ENCODE measurements at places on chromosomes 5 and 9.

- H3K36me3 ChIP-seq = no peaks in the 10 kb centered on the region
- DNase-seq = no peak
- H3K4me1 ChIP-seq = no peaks in the 10 kb centered on the region
- no peak overlapping the region for H3K4me3 ChIP-seq
- H3K27ac ChIP-seq = no peak overlapping the region
- H3K27me3 ChIP-seq = no peaks in the 10 kb centered on the region
Measured at GRCh38 chr9:99678566-99678965, 143.1 kb upstream of the NR4A3 start.

DNA sequence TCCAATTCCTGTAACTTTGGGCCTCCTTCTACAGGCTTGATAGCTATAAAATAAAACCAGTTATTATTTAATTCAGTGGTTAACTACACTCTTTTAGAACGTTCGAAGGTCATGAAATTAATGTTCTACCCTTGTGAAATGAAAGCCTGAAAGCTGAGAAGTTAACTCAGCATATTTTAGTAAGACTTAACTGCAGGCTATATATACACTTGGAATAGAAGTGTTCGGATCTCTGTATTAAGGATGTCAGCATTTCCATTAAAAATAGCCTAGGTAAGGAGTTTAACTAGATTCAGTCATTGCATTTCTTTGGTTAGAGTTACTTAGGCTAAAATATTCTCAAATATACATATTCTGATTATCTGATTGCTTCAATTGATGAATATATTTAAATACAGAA, 229.2 kb downstream of the MRPS30 start:
- no peak overlapping the region for H3K4me3 ChIP-seq
- no peak for DNase-seq
- no peaks in the 10 kb centered on the region for H3K4me1 ChIP-seq

DNA sequence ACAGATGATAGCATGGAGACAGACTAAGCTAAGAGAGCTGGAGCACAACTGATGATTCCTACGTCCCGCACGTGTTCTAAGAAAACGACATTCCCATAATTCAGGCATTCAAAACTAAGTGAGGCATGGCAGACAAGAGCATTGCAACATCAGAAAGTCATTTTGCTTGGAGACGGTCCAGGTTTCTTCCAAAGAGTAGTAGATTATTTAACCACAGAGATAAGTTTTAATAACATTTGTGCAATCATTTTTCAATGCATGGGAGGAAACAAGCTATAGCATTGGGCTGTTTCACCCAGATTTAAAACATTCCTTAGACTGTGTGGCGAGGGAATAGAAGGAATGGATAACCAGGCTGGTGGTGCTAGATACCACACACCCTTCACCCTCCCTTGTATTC, 117.2 kb downstream of the APBA1 start:
- no peak overlapping the region for H3K4me3 ChIP-seq
- no peaks in the 10 kb centered on the region for H3K36me3 ChIP-seq
- no peaks in the 10 kb centered on the region for H3K4me1 ChIP-seq
- peak; percentile 8 for DNase-seq
- H3K27ac ChIP-seq = no peak overlapping the region
- H3K27me3 ChIP-seq = no peaks in the 10 kb centered on the region

GRCh38 chr9:36659500-36659899, 86.8 kb downstream of the MELK start:
- DNase-seq = no peak
- H3K4me3 ChIP-seq = no peak overlapping the region
- H3K4me1 ChIP-seq = peaks cover 1% of the 10 kb centered on the region
- no peaks in the 10 kb centered on the region for H3K27me3 ChIP-seq
- H3K27ac ChIP-seq = no peak overlapping the region

- H3K27me3 ChIP-seq = no peaks in the 10 kb centered on the region
- no peak overlapping the region for H3K27ac ChIP-seq
Measured at GRCh38 chr9:13960011-13960765, 353.8 kb downstream of the NFIB start.

- no peak overlapping the region for H3K4me3 ChIP-seq
- H3K27me3 ChIP-seq = peaks cover 19% of the 10 kb centered on the region
- DNase-seq = no peak
- H3K36me3 ChIP-seq = no peaks in the 10 kb centered on the region
- H3K4me1 ChIP-seq = peaks cover 8% of the 10 kb centered on the region
- H3K27ac ChIP-seq = no peak overlapping the region
Measured at GRCh38 chr5:175447571-175447970, 3.6 kb upstream of the DRD1 start.

DNA sequence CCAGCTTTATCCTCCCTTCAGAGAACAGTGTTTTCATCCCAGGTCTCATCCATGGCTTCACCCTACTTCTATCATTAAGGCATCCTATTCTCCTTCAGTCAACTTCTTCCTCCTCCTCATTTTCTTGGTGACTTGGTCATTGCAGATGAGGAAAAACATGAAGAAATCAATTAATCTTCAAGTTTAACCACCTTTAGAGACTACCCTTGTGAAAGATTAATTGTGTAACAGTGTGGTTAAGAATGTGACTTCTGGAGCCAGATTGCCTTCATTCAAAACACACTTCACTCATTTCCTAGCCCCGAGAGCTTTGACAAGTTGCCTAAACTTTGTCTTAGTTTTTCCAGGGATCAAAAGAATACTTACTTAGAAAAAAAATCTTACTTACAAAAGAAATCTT, 110.0 kb downstream of the STK32A start:
- no peak overlapping the region for H3K27ac ChIP-seq
- no peak overlapping the region for H3K4me3 ChIP-seq
- DNase-seq = no peak
- H3K27me3 ChIP-seq = no peaks in the 10 kb centered on the region
- no peaks in the 10 kb centered on the region for H3K4me1 ChIP-seq
- H3K36me3 ChIP-seq = no peaks in the 10 kb centered on the region

DNA sequence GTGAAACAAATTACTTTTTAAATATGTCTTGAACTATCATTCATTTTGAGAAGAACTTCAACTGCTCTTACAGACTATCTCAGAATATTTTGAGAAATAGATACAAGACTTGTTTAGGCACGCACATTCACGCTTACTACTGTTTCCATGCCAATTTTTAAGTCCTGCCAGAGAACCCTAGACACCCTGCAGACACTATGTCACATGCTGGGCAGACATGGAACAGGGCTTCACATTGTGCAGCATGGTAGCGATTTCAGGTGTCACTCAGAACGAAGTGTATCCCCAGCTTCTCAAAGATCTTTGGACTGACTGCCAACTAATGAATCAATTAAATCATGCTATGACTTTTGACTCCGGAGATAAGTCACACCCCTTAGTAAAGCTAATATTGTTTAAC, 128.7 kb upstream of the SLC27A6 start:
- no peaks in the 10 kb centered on the region for H3K36me3 ChIP-seq
- no peak for DNase-seq
- H3K27ac ChIP-seq = no peak overlapping the region
- H3K4me1 ChIP-seq = no peaks in the 10 kb centered on the region

DNA sequence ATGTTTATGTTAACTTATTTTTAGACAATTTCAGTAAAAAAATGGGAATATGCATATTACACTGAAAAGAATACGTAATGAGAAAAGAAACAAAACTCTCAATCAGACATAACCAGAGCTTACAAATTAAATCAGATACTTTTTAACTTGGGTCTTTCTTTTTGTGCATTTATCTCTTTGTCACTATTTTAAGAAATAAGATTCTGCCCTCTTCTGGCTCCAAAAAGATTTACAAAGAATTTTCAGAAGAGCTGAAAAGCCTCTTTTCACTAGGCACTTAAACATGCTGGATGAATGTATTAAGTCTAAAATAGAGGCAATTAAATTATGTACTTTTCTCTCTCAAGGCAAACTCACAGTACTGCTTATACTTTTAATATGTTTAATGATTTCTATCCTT, 55.5 kb downstream of the CEP120 start:
- DNase-seq = no peak
- no peaks in the 10 kb centered on the region for H3K27me3 ChIP-seq

DNA sequence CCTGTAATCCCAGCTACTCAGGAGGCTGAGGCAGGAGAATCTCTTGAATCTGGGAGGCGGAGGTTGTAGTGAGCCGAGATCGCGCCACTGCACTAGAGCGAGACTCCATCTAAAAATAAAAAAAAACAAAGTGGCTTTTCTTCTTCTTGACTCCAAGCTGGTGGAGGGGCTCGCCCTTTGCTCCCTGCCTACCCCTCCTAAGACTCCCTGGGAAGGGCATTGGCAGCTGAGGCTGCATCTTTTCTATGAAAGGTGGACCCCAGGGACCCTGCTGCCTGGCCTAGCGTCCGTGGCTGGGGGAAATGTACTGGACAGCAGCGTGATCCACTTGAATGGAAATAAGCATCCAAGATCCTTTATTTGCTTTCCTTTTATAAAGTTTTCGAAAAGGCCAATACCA, 24.0 kb downstream of the ROPN1L start:
- H3K4me1 ChIP-seq = peaks cover 7% of the 10 kb centered on the region
- H3K27ac ChIP-seq = no peak overlapping the region
- H3K36me3 ChIP-seq = no peaks in the 10 kb centered on the region
- no peak overlapping the region for H3K4me3 ChIP-seq

DNA sequence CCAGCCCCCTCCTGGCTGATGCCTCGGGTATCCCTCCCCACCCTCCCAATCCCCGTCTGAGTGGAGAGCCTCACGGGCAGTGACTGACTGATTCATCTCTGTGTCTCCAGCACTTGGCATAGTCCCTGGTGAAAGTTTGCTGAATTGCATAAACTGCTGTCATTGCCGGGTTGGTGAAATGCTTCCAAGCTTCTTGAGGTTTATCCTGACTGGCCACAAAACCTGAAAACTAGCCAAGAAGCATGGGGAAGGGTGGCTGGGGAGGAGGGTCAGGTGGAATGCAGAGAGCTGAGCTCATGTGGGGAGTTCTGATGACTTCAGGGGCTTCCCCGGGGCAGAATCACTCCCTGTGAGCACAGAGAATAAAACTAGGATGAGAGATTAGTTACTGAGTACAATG, 56.9 kb upstream of the GGTA1 start:
- H3K4me1 ChIP-seq = peaks cover 9% of the 10 kb centered on the region
- H3K27ac ChIP-seq = no peak overlapping the region
- no peaks in the 10 kb centered on the region for H3K36me3 ChIP-seq
- H3K27me3 ChIP-seq = no peaks in the 10 kb centered on the region
- H3K4me3 ChIP-seq = no peak overlapping the region

DNA sequence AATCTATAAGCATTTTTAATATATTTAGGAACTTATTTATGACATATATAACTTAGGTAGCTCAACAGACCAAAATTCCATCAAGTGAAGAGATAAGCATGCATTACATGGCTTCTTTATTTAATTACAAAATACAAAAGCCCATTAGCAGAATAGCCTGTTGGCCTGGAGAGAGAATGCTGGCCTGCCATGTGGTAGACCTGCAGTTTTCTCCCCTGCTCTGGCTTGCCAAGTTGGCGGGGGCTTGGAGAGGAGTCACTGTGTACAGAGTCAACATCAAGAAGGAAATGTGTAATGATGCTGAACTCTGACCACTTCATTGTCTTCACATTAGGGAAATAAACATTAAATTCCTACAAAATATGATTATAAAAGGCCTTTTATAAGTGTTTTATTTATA, 69.8 kb upstream of the CNTLN start:
- DNase-seq = no peak
- no peaks in the 10 kb centered on the region for H3K36me3 ChIP-seq
- H3K27ac ChIP-seq = no peak overlapping the region
- no peaks in the 10 kb centered on the region for H3K27me3 ChIP-seq

GRCh38 chr5:172411484-172412072, 42.7 kb downstream of the SH3PXD2B start:
- no peak overlapping the region for H3K4me3 ChIP-seq
- no peak overlapping the region for H3K27ac ChIP-seq
- H3K4me1 ChIP-seq = peaks cover 9% of the 10 kb centered on the region
- no peaks in the 10 kb centered on the region for H3K27me3 ChIP-seq
- DNase-seq = no peak

DNA sequence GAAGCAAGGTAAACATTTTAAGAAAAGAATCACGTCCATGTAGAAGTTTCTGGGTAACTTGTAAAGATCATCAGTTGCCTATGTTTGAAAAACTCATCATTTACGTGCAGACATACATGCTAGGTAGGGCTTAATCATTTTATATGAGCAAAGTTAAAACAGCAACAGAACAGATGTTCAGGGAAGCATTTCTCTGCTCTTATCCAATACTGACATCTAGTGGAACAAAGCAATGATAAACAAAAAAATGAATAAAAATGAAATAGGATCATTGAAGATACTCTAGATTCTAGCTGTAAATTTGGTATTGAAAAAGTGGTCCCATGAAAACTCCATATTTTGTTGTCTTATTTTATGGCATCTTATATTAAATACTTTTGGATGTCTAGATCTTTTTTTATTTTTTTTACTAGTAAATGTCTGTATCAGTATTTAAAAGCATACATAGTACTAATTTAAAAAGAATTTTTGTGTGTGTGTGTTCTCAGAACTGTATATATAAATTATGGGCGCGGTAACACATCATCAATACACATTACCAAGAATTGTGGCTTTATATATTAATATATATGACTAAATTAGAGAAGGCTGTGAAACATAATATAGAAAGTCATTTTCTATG, 1050.2 kb downstream of the CDH12 start:
- H3K4me3 ChIP-seq = no peak overlapping the region
- H3K27ac ChIP-seq = no peak overlapping the region
- no peaks in the 10 kb centered on the region for H3K27me3 ChIP-seq
- DNase-seq = no peak
- H3K4me1 ChIP-seq = no peaks in the 10 kb centered on the region
- H3K36me3 ChIP-seq = no peaks in the 10 kb centered on the region

DNA sequence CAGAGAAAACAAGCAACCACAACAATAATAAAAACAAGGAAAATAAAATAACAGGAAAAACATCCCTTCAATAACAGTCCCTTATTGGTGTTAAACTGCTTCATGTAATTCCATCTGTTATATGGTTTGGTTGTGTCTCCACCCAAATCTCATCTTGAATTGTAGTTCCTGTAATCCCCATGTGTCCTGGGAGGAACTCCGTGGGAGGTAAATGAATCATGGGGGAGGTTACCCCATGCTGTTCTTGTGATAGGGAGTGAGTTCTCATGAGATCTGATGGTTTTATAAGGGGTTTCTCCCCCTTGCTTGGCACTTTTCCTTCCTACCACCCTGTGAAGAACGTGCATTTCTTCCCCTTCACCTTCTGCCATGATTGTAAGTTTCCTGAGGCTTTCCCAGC, 369.8 kb downstream of the TMEM232 start:
- no peaks in the 10 kb centered on the region for H3K36me3 ChIP-seq
- no peak for DNase-seq
- peaks cover 2% of the 10 kb centered on the region for H3K4me1 ChIP-seq

GRCh38 chr5:73768-74502, 18.0 kb upstream of the PLEKHG4B start:
- no peak overlapping the region for H3K27ac ChIP-seq
- no peaks in the 10 kb centered on the region for H3K27me3 ChIP-seq
- no peaks in the 10 kb centered on the region for H3K36me3 ChIP-seq
- peaks cover 15% of the 10 kb centered on the region for H3K4me1 ChIP-seq
- H3K4me3 ChIP-seq = no peak overlapping the region

- H3K27me3 ChIP-seq = no peaks in the 10 kb centered on the region
- H3K36me3 ChIP-seq = no peaks in the 10 kb centered on the region
- no peak overlapping the region for H3K27ac ChIP-seq
- no peak overlapping the region for H3K4me3 ChIP-seq
- peaks cover 3% of the 10 kb centered on the region for H3K4me1 ChIP-seq
Measured at GRCh38 chr5:100802208-100802607, 100.9 kb downstream of the ST8SIA4 start.

GRCh38 chr9:107733523-107733894, 243.9 kb upstream of the KLF4 start:
- H3K27ac ChIP-seq = no peak overlapping the region
- H3K36me3 ChIP-seq = no peaks in the 10 kb centered on the region
- no peaks in the 10 kb centered on the region for H3K27me3 ChIP-seq
- no peak overlapping the region for H3K4me3 ChIP-seq
- no peak for DNase-seq
- no peaks in the 10 kb centered on the region for H3K4me1 ChIP-seq

GRCh38 chr9:130346431-130346830, 80.9 kb downstream of the HMCN2 start:
- DNase-seq = no peak
- no peaks in the 10 kb centered on the region for H3K4me1 ChIP-seq
- no peaks in the 10 kb centered on the region for H3K27me3 ChIP-seq
- H3K36me3 ChIP-seq = no peaks in the 10 kb centered on the region
- no peak overlapping the region for H3K4me3 ChIP-seq
